ENCODE measurements at places on chromosomes 1 and 21.

- no peak for DNase-seq
Observed at GRCh38 chr1:117188170-117188815, 22.4 kb downstream of the VTCN1 start.

DNA sequence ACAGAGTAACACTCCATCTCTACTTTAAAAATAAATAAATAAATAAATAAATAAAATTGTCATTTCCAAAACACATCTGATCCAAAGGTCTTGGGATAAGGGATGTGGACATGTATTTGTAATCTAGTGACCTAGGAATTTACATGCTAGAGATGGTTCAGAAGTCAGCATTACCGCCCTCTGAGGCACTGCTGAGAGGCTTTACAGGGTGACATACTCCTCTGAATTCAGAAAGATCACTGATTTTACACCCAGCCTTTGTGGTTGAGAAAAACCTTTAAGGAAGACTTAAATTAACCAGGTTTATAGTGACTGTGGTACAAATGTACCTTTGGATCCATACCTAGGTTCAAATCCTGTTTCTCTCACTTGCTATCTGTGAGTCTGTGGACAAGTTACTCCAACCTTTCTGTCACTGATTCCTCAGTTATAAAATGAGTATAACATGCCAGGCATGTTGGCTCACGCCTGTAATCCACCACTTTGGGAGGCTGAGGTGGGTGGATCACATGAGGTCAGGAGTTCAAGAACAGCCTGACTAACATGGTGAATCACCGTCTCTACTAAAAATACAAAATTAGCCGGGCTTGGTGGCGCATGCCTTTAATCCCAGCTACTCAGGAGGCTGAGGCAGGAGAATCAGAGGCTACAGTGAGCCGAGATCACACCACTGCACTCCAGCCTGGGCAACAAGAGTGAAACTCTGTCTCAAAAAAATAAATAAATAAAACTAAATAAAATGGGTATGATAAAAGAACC is 20.1 kb downstream of the OSBPL9 start:
- DNase-seq = peak; percentile 66

GRCh38 chr21:44548922-44549321 is 2.4 kb downstream of the KRTAP10-2 start:
- DNase-seq = no peak

DNA sequence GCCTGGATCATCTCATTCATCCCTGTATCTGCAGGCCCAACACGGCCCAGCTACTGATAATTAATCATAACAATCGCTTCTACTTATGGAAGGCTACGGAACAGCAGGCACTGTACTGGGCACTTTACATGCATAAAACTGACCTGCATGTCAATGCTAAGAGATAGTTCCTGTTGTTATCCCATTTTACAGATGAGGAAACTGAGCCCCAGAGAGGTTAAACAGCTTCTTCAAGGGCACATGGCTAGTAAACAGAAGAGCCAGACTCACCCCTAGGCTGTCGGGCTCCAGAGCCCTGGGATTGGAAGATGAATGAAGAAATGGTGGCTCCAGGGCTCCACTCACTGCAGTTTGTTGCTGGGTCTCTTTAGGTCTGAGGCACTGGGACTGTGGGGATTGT is 27.3 kb upstream of the VPS13D start:
- no peak for DNase-seq

DNA sequence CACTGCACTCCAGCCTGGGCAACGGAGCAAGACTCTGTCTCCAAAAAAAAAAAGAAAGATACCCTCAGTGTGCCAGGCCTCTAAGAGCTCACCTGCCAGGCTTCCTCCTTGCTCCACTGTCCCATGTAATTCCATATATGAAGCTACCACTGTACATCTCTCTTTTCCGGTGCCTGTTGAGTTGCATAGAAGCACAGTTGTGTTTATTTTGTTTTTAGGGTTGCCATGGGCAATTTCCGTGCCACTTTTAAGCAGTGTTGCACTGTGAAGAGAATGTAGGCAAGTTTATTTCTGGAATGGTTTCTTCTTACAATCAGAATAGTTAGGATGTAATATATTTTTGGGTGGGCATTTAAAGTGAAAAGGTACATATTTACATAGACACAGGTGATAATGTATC is 23.3 kb downstream of the MR1 start:
- DNase-seq = no peak

- DNase-seq = no peak
Observed at GRCh38 chr1:19454265-19455146, 30.8 kb downstream of the CAPZB start.

GRCh38 chr1:232707142-232707541 is 77.2 kb upstream of the SIPA1L2 start:
- no peak for DNase-seq

GRCh38 chr1:101260556-101261350 is 23.9 kb downstream of the S1PR1 start:
- no peak for DNase-seq

- DNase-seq = no peak
Observed at GRCh38 chr1:201480231-201481003, 11.4 kb upstream of the PHLDA3 start.

- peak; percentile 90 for DNase-seq
Observed at GRCh38 chr1:151537112-151537511, 3.0 kb upstream of the TUFT1 start.

DNA sequence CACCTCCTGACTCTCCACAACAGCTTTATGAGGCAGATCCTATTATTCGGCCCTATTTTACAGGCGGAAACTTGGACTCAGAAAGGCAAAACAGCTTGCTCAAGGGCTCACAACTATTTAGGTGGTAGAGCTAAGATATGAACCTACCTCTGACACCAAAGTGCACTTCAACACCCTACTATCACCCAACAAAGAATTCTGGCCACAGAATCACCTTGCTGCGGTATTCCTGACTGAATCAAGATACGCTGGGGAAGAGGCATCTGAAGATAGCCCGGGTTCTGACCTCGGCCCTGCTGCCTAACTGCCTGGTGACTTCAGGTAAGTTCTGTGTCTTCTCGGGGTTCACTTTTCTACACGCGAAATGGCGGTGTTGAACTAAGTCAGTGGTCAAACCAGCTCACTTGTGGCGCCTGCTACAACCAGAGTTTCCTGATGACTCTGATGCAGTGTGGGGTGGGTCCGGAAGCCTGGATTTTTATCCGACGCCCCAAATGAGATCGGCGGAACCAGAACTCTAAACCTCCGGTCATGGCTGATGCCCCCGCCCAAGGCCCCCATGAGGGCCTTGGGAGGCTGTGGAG is 608 bp downstream of the PEF1 start:
- DNase-seq = no peak

- no peak for DNase-seq
Observed at GRCh38 chr1:151693057-151693651, 23.4 kb downstream of the CELF3 start.

DNA sequence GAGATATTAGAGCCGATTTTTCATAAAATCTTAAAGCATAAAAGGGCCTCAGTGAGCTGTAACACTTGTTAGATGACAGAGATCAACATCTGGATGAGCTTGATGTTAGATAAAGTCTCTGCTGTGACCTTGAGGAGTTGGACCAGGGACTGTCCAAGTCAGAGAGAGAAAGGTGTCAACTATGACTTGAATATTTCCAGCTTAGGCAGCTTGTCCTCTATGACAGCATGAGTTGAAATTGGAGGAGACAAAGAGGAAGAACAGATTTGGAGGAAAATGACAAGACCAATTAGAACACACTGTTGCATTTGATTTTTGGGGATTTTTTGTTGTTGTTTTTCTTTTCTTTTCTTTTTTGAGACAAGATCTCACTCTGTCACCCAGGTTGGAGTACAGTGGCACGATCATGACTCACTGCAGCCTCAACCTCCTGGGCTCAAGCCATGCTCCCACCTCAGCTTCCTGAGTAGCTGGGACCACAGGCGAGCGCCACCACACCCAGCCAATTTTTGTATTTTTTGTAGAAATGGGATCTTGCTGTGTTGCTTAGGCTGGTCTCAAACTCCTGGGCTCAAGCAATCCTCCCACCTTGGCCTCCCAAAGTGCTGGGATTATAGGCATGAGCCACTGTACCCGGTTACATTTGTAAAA is 35.3 kb upstream of the CLIC4 start:
- DNase-seq = no peak

DNA sequence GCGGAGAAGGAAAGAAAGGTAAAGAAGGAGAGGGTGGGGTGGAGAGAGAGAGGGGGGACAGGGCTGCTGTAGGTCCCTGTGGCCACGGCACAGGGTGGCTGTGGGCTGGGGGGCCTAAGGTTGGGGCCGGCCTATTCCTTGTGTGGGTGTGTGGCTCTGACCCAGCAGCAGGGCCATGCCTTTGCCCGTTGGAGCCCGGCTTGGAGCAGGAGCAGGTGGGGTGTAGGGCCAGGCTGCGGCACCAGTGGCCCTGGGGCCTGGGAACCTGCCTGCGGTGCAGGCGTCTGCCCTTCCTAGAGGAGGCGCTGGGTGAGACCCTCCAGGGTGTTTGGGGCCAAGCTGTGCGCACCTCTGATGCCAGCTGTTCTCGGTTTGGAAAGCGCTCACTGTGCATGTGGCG is 19.7 kb upstream of the SUMO3 start:
- DNase-seq = no peak

- no peak for DNase-seq
Observed at GRCh38 chr21:42401154-42401553, 2.5 kb upstream of the UBASH3A start.
